Psoas muscle (tissue), 8 donors: ENCODE measurements at places on chromosomes 13 and 19.
A peak's percentile ranks its signal among the peaks of the same experiment; 100 is the strongest.

DNA sequence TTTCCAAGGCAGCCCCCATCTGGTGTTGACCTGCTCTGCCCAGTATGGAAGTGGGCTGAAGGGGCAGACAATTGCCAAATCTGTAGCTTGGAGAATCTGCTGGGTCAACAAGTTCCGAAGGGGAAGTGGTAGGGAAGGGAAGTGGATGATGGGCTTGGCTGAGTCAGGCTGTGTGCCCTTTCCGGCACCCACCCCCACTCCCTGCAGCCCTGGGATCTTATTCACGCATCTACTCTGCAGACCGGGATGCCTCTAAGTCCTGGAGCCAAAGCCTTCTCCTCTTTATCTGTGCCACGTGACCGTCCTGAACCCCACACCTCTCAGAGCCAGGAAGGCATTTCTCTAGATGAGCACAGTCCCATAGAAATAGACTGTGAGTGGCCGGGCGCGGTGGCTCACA, 7.5 kb upstream of the C5AR2 start:
- peak; percentile 36 for DNase-seq

GRCh38 chr19:54473071-54473891, at the start of gene CDC42EP5:
CDC42EP5 (minus strand) TSS chr19:54473296; CDS start chr19:54465547, 7,749 bp downstream.
- DNase-seq, result peak; percentile 78

DNA sequence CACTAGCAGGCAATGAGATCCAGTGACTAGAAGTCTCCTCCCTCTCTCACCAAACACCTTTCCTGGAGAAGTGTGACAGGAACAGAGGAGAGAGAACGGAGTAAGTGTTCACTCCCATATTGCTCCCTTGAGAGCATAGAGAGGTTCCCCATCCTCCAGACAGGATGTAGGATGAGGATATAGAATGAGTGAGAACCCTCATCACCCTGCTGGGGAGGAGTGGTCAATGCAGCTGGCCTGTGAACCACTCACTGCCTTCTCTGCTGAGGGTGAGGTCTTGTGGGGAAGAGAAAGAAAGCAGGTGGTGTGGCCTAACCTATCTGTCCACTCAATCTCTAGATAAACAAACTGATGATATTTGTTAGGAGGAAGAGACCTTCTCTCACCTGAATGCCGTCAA, 386.6 kb downstream of the PCDH20 start:
- DNase-seq, result no peak

- DNase-seq, result no peak
These were observed 282.1 kb downstream of the TDRD3 start for GRCh38 chr13:60679131-60679530.

- DNase-seq, result no peak
These were observed 3.0 kb upstream of the RAB20 start for GRCh38 chr13:110564472-110564985.

- no peak for DNase-seq
These were observed 23.5 kb downstream of the ATP4B start for GRCh38 chr13:113634279-113635047.

DNA sequence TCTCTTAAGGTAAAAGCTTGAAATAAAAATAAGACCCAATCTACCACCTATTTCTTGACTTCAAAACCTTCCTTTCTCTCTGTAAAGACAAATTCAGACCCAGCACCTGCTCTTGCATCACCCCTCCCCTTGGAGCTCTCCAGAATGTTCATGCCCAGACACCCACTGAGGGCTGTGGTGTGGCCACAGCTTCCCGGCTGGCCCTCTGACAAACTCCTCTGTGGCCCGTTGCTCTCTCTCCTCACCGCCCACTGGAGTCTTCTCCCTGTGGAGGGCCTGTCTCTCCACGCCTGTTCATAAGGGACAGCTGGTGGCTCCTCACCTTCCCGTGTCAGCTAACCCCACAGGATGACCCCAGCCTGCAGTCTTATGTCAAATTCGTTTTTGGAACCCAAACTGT, 49.1 kb downstream of the TSSK6 start:
- DNase-seq, result peak; percentile 29

GRCh38 chr13:95231393-95231792, 69.9 kb downstream of the ABCC4 start:
- DNase-seq, result no peak

- DNase-seq, result no peak
These were observed 77.4 kb upstream of the GPR12 start for GRCh38 chr13:26837997-26838396.

DNA sequence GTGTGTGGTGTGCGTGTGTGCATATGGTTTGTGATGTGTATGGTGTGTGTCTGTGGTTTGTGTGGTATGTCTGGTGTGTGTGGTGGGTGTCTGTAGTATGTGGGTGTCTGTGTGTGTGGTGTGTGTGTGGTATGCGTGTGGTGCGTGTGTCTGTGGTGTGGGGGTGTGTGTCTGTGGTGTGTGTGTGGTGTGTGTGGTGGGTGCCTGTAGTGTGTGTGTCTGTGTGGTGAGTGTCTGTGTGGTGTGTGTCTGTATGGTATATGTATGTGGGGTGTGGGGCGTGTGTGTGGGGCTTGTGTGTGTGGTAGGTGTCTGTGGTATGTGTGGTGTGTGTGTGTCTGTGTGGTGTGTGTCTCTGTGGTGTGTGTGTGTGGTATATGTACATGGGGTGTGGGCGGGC, 300.7 kb downstream of the TEX29 start:
- no peak for DNase-seq

GRCh38 chr19:58521651-58522050, 2.0 kb upstream of the ZBTB45 start:
- DNase-seq, result no peak

GRCh38 chr19:34452723-34453122, 24.5 kb downstream of the UBA2 start:
- no peak for DNase-seq

GRCh38 chr13:37645181-37645740, 46.7 kb upstream of the POSTN start:
- no peak for DNase-seq

- DNase-seq, result no peak
These were observed 412.1 kb downstream of the MZT1 start for GRCh38 chr13:72315312-72315711.
